ENCODE measurements at places on chromosomes 4 and X.
A peak's percentile ranks its signal among the peaks of the same experiment; 100 is the strongest.

- DNase-seq: peak; percentile 1
Observed at GRCh38 chrX:134886002-134886596, 104.7 kb upstream of the SMIM10 start.

GRCh38 chrX:150587585-150588503 lies 19.4 kb downstream of the MTM1 start:
- peak; percentile 60 for DNase-seq

GRCh38 chr4:48114412-48114811 lies 19.6 kb downstream of the TXK start:
- no peak for DNase-seq

GRCh38 chr4:155353923-155354540 lies 22.7 kb downstream of the MAP9 start:
- peak; percentile 61 for DNase-seq

- DNase-seq: no peak
Observed at GRCh38 chrX:150044556-150044955, 106.3 kb upstream of the EOLA2 start.

DNA sequence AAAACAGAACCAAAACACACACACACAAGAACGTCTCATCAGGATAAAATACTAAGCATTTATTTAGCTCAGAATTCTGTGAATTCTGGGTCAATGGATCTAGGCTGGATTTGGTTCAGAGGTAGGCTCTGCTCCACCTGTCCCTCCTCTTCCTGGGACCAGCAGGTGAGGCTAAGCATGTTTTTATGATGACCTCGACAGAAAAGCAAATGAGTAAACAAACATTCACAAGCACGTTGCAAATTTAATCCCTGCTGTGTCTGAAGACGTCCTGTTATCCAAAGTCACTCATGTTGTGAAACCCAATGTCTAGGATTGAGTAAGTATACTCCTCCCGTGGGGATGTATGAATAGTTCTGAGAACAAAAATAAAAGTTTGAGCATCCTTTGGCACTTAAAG lies 371.4 kb upstream of the TECRL start:
- DNase-seq: no peak

DNA sequence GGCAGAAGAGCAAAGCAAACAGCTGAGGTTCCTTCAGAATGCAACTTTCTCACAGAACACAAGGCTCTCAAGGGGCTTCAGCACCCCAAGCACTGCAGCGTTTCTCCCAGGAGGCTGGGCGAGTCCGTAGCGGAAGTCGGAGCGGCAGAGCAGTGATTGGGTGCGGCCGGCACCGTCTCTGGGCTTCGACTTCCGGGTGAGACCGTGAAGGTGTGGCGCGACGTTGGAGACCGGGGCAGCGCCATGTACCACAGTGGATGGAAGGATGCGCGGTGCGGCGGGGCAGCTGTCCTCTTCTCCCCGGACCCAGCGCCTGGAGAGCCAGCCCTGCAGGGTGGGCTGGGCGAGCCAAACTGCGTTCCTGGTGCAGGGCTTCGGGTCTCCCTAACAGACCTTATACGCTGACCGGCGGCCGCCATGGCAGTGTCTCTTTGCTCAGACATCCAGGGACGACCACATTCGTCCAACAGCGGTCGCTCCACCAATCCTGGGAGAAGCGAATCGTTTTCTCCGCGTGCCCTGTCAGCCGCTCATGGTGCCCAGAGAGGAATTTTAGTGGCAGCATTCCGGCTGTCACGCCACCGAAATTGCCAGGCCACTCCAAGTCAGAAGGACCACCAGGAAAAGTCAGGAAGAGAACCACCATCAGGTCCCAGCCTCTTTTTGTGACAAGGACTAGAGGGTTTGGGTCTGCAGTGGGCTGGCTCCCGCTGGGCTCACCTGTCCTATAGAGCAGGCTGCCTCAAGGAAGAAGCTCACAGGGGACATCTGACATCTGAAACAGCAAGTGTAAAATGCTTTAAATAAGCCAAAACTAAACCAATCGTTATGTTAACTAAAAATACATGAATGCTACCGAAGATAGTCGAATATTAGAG lies 20.5 kb downstream of the TRIM61 start:
- DNase-seq: peak; percentile 2

DNA sequence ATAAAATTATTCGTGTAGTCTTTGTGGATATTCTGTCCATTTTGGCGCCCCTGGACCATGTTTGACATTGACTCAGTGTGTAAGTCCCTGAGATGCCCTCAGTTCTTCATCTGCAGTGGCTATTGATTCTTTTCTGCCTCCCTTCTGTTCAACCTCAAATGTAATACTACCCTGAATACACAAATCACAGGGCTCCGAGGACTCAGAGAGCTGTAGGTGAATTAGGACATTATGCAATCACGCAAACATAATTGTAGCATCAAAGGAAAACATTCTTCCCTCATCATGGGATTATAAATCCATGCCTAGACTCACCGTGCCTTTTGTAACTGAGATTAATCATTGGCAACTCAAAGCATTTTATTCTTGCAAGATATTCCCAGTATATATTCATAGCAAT lies 161.4 kb upstream of the PACRGL start:
- DNase-seq: no peak

Data from dermis blood vessel endothelial cell (primary cell).